ENCODE measurements at places on chromosomes 6 and 20.

GRCh38 chr6:154511791-154512190 lies 1.3 kb upstream of the CNKSR3 start:
- no peak for DNase-seq

DNA sequence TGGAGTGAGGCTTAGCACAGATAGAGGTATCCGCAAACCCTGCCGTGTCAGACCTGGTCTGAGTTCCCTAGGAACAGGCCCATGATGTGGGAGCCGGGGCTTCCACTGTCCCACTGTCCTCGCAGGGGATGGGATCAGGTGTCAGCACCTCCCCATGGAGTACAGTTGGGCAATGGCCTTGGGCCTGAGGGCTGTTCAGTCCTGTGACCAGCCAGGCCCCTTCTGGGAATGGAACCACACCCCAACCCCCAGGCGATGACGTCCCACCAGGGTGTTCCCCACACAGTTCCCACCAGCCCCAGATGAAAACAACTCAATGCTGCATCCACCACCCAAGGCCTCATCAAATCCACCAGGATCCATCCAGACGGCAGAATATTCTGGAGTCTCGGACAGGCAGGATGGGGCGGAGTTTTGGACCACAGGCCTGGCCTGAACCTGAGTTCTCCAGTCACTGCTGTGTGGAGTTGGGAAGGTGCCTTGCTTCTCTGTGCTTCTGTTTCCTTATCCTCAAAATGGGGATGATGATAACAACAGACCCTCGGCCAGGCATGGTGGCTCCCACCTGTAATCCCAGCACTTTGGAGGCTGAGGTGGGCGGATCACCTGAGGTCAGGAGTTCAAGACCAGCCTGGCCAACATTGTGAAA lies 62.2 kb downstream of the UBE2V1 start:
- DNase-seq, result no peak

- no peak for DNase-seq
Measured at GRCh38 chr20:22821081-22821727, 213.9 kb upstream of the SSTR4 start.

DNA sequence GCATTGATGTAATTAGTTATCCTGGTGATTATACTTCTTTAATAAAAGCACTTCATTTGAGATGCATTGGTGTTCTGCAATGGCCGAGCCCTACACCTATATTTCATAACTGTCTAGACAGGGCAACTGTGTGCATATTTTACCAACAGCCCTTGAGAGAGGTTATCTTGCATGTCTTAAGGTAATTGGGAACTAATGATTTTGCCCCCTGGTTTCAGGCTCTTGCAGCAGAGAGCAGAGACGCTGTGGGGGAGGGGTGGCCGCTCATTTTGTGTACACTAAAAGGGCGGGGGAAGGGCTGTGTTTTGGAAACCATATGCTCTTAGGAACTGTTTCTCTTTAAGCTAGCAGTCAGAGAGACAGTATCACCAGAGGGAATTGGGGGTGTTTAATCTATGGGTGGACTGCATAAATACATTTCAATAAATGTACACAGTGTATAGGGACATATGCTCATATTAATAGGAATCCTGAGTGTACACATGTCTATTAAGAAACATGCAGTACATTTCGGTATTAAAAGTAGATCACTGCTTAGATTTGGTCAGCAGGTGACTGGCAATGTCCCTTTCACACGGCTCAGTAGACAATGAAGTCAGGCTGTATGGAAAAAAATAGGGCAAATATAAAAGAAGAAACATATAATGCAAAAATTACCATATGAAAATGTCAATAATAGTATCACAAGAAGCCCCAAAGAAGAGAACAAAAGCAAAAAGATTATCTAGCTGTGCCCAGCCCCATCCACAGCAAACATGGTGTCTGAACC lies 402.9 kb upstream of the CITED2 start:
- DNase-seq, result no peak

DNA sequence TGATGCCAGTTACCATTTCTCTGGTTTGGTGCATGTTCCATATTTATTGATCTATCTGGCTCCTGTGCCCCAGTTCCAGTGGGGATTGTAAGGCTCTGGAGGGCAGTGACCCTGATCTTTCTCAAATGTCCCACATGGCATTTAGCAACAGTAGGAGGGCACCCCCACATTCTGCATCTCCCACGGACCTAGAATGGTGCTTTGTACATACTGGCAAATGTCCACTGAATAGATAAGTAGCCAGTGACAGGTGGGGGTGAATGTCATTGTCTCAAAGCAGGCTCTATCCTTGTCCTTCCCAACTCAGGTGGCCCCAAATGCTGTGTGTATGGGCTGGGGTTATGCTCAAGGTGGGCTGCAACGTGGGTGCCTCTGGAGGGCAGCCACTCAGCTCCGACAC lies 84.2 kb downstream of the TMEM242 start:
- DNase-seq, result no peak

DNA sequence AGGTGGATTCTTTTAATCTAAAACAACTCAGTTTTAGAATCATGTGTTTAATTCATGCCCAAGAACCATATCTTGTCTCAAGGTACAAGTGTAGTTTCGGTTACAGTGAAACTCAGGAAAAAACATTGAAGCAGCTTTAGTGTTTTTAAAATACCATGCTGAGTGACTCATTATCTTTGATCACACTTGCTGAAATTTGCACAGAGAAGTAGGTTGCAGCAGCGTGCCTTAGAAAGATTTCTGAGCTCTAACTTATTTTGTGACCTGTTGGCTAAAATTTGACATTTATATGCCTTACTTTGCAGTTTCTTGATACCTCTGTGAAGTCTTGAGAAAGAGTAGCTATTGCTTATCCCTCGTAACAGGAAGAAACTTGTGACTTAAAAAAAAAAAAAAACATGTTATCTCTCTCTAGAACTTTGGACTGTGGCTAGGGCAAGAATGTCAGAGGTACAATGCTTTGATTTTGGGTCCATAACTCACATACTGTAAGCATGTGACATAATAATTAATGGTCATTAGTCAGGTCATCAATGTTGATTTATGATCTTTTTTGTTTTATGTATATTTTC lies 34.5 kb upstream of the FUCA2 start:
- DNase-seq, result no peak

- DNase-seq, result no peak
Measured at GRCh38 chr6:127383988-127384387, 40.6 kb upstream of the ECHDC1 start.

DNA sequence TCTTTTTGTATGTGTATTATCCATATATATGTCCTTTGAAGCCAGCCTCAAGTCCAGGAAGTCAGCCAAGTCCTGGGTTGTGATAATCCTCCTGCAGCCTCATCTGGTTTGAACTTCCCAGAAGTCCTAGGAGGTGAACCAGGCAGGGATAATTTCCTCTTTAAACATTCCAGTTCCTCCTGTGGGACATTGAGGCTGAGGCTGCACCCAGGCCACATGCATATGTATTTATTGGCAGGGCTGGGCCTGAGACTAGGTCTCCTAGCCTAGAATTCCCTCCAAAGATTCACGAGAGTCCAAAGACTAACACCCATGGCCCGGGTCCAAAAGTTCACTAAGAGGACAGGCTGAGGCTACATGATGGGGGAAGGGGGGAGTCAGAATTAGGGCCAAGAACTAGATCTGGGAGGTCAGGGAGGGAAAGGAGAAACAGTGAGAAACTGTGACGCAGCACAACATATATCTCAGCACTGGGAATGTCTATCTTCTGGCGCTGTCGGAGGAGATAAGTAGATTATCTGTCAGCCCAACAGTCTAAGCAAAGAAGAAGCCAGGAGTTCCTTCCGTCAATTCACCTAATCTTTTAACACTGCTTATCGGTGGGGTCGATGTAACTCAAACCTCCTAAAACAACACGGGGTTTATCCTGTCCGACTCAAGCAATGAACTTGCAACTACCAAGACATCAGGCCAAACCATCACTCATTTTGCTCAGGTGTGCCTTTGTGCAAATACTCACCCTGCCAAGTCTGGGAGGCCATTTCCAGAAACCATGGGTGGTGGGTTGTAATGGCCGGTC lies 43.3 kb downstream of the SNX5 start:
- no peak for DNase-seq

- DNase-seq, result no peak
Measured at GRCh38 chr6:4470698-4471210, 305.4 kb upstream of the CDYL start.

DNA sequence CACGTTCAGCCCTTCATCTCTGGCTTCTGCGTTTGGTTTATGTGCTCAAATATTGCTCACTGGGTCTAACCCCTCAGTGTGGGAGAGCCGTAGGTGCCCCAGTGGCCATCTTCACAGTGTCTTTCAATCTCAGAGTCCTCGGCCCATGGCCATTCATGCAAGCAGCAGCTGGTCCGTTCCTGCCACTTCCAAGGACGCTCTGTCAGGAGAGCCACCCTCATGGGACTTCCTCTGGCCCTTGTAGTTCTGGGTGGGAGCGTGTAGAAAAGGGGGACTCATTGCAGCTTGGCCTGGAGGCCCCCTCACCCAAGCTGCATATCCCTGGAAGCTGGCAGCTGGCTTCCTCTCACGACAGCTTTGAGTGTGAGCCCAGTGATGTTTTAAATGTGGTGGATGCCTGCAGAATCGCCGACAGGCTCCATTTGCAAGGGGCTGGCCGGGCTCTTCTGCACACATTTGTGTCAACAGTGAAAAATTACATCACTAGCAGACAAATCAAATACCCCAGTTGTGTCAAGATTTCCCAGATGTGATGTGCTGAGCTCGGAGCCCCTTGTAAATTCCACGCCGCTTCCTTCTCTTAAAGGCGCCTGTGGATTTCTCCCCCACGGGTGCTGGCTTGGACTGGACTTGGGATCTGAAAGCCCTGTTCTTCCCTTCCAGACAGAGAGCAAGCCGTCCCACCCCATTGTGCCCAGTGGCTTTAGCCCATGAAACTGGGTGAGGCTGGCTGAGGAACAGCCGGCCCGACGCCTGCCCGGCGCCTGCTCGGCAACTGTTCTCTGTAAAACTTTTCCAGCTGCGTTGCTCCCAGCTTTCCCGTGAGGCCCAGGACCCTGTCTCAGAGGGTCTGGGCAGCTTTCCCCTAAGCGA lies 360.1 kb downstream of the TAF4 start:
- DNase-seq, result no peak

- DNase-seq, result no peak
Measured at GRCh38 chr6:82988930-82989351, 76.7 kb downstream of the UBE3D start.

- DNase-seq, result no peak
Measured at GRCh38 chr6:136410201-136411024, 120.8 kb upstream of the BCLAF1 start.
